NCI-H1417 (cell line): ENCODE measurements at places on chromosomes 7 and 10.

GRCh38 chr10:96366508-96366907 lies 7.7 kb upstream of the OPALIN start:
- DNase-seq = no peak

GRCh38 chr7:151451156-151451555 lies 11.2 kb upstream of the CRYGN start:
- DNase-seq = no peak

DNA sequence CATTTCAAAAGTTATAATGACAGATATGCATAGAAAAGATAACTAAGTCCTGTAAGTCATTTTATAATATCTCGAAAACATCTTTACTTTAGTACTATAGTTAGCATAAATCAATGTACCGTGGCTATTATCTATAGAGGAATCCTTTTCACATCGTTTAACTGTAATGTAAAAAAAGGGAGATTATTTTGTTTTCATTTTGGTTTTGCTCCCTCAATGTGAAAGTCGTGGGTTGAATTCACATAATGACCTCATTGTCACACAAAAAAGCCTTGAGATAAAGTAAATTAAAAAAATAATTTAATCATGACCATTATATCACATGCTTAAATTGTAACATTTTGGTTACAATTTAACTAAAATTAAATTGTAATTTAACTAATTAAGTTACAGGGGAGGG lies 560.5 kb upstream of the POT1 start:
- no peak for DNase-seq

GRCh38 chr10:85293483-85293882 lies 965.1 kb downstream of the CCSER2 start:
- no peak for DNase-seq

DNA sequence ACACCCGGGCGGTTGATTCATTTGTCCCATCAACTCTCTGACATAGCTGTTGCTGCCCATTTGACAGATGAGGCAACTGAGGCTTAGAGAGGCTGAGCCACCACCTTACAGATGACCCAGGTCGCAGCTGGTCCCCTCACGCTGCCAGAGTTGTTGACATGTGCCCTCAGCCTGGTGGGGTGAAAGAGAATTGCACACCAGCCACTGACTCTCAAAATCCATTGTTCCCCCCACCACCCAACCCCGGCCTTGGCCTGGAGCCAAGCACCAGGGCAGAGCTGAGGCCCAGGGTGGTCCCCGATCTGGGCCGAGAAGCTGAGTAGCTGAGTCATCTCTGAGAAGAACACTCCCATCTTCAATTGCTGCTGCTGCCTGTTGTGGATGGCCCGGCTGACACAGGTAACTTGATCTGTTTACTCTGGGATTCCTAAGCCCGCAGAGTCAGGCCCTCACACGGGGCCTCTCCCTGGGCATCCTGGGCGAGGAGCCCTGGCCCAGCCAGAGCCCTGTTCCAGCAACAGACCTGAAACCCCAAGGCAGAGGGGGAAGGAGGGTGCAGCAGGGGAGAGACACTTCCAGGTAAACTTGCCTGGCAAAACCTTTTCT lies 27.5 kb downstream of the PVRIG start:
- DNase-seq = peak; percentile 78

GRCh38 chr10:59382831-59383295 lies 20.5 kb upstream of the FAM13C start:
- DNase-seq = no peak

GRCh38 chr7:6460303-6460702 lies 12.5 kb upstream of the DAGLB start:
- no peak for DNase-seq

DNA sequence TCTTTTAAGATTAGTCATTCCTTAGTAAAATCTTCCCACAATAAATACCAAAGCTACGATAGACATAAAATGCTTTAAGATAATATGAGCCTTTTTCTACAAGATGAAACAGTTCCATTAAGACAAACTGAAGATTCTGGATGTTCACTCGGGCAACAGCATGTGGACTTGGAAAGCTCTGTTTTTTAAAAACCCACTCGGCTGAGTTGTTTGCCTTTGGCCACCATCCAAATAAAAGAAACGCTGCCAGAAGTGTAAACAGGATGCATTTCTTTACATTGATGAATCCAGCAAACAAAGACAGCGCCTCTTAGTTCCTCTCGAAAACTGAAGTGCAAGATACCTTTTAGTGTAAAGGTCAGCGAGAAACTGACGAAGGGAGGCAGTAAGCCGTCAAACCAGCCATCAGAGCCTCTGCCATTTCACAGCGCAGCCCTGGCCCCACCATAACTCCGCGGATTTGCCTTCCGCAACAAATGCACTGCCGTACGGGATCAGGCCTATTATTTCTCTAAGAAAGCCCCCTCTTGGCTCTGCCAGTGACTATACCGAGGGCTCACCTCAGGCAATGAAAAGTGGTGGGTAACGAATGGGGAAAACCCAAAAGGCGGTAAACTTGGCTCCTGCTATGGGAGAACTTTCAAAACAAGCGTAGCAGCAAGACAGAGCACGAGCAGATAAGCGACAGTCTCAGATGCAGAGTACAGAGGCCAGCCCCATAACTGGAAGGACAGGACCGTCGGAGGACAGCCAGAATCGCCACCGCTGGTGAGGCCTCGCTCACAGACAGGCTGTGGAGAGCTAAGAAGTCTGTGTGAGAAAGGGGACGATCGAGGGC lies 41.4 kb downstream of the GNA12 start:
- DNase-seq = no peak

DNA sequence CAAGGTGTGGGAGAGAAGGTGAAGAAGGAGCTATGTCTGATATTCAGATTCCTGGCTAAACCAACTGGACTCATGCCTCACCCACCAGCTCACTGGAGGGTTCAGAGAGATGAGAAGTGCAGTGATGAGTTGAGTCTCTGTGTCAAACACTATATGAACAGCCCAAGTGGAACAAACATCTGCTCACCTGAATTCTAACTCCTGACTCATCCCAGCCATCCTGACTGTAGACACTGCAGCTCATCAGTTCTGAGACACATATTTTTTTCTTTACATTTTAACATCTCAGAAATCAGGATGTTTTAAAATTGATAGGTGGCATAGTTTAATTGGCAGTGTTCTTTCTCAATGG lies 27.3 kb downstream of the GSDME start:
- DNase-seq = no peak

DNA sequence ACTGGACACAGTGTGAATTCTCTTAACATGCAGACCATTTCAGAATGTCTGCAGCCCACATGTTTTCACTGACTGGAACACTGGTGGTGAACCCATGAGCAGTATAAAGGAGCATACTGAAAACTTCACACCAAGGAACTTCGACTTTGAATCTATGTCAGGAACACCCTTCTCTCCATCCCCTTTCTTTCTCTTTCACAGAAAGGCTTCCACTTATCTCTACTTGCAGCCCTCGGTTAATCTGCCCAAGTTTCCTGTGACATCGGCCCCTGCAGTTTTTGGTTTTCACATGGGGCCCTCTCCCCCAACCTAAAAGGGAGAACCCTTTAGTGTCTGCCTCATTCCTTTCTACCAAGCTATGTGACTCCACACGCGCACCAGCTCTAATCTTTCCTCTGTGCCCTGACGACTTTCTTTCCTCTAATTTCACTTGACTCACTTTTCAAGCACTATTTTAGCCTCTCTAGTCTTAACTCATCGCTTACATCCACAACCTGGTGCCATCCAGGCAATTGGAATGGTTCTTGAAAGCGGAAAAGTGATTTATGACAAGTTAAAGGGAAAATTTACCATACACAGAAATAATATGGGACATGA lies 70.1 kb downstream of the RELN start:
- DNase-seq = no peak

GRCh38 chr10:107480781-107481180 lies 316.3 kb upstream of the SORCS1 start:
- no peak for DNase-seq

DNA sequence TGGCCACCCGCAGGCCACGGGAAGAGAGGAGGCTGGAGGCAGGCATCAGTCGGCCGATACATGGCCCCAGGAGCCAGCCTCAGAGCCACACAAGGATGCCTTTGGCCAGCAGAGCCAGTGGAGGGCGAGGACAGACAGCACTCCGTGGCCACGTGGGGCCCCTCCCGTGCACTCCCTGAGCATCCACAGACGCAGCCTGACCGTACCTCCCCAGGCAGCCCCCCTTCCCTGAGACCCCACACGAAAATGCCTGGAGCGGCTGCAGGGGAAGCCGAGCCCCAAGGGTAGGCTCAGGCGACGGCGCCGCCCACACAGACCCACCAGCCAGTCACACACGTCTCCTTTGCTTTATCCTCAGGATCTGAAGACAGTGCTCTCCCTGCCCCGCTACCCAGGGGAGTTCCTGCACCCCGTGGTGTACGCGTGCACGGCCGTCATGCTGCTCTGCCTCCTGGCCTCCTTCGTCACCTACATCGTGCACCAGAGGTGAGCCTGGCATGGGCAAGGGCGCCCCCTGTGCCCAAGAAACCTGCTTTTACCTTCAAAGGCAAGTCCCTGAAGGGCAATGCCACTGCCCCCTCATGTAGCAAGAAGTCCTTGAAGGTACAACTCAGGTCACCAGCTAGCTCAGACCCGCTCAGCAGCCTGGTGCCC lies 9.0 kb downstream of the ADGRA1 start:
- no peak for DNase-seq

GRCh38 chr7:88746126-88746525 lies 13.4 kb upstream of the ZNF804B start:
- DNase-seq = peak; percentile 73

- DNase-seq = no peak
Measured at GRCh38 chr7:11332865-11333228, 359.2 kb downstream of the PHF14 start.

GRCh38 chr7:50197549-50197948 lies 104.5 kb upstream of the ZPBP start:
- DNase-seq = no peak

- no peak for DNase-seq
Measured at GRCh38 chr7:119918185-119918584, 354.8 kb upstream of the KCND2 start.

GRCh38 chr7:6023974-6024435 lies 7.2 kb upstream of the ANKRD61 start:
- DNase-seq = no peak

- no peak for DNase-seq
Measured at GRCh38 chr7:152103066-152103465, 77.6 kb downstream of the GALNT11 start.
